ENCODE measurements at places on chromosomes 2 and 18. TPM values are rescaled to one million over a fixed set of nuclear protein-coding genes. Genes with fewer than 3 reads are reported as not detected.

DNA sequence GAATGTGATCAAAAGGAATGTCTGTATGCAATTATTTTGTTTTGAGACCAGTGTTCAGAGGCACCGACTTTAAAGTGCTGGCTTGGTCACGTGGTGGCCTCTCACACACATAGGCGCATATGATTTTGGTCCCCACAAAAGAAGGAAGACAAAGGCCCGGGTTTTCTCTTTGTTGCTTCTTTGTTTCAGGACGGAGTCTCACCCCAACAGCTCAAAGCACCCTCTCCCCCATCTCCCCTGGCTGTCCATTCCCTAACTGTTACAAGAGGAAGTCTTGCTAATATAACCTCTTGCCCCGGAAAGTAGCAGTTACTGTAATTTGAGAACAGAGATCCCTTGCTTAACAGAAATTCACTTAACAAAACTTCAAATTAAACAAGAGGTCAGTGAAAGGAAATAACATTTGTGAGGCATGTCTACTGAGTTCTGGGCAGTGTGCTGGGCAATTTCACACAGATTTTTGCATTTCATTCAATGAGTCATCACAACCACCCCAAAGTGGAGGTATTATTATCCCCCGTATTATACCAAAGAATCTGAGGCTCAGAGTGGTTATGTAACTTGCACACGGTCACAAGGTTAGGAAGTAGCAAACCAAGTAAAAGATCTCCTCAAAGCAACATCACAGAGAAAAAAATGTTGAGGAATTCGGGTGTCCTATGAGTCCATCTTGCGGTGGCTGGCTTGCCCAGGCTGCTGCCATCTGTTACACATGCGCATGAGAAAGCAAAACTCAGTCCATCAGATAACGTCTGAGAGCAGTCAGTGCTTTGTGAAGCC, 75.8 kb downstream of the SDC1 start:
- no peaks in the 10 kb centered on the region for H3K36me3 ChIP-seq
- H3K4me3 ChIP-seq = no peak overlapping the region
- no peaks in the 10 kb centered on the region for H3K27me3 ChIP-seq

GRCh38 chr2:8258406-8258805, 423.4 kb upstream of the ID2 start:
- no peaks in the 10 kb centered on the region for H3K36me3 ChIP-seq
- H3K4me3 ChIP-seq = no peak overlapping the region
- H3K4me1 ChIP-seq = no peaks in the 10 kb centered on the region
- no peaks in the 10 kb centered on the region for H3K27me3 ChIP-seq
- no peak for DNase-seq

GRCh38 chr2:189623049-189623448, 38.2 kb upstream of the ASNSD1 start:
- H3K4me3 ChIP-seq = no peak overlapping the region
- no peak for DNase-seq

DNA sequence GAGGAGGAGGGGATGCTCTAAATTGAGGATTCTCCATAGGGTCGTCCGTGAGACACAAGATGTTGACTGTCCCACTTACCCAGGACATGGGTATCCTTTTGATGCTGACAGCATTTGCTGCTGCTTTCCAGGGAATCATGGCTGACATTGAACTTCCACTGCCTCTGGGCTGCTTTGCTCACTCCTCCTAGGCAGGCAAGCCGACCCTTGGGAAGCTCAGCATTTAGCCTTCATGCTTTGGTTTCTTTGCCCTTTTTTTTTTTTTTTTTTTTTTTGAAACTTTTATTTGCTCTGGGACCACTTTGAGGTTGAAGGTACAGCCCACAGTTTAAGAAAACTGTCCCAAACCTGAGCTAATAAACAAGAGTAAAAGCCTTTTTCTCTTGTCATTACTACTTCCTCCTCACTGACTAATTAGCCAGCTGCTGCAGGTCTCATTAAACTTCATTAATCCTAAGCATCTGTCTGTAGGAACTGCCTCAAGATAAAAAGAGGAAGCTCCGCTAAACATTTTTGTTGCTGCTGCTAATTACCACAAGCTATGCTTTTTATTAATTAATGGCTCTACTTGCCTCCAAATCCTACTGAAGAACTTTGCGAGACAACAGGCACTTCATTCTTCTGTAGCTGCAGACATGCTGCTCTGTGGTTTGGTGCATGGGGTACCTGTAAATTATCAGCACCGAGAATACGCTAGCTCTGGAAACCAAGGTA, 125.4 kb downstream of the SPTBN1 start:
- no peaks in the 10 kb centered on the region for H3K27me3 ChIP-seq
- no peak for DNase-seq
- H3K36me3 ChIP-seq = no peaks in the 10 kb centered on the region
- H3K27ac ChIP-seq = no peak overlapping the region
- H3K4me1 ChIP-seq = peaks cover 78% of the 10 kb centered on the region
- H3K4me3 ChIP-seq = no peak overlapping the region

- H3K27me3 ChIP-seq = no peaks in the 10 kb centered on the region
- H3K4me1 ChIP-seq = no peaks in the 10 kb centered on the region
- no peak overlapping the region for H3K4me3 ChIP-seq
Measured at GRCh38 chr2:172081221-172082022, 3.9 kb upstream of the DLX1 start.

DNA sequence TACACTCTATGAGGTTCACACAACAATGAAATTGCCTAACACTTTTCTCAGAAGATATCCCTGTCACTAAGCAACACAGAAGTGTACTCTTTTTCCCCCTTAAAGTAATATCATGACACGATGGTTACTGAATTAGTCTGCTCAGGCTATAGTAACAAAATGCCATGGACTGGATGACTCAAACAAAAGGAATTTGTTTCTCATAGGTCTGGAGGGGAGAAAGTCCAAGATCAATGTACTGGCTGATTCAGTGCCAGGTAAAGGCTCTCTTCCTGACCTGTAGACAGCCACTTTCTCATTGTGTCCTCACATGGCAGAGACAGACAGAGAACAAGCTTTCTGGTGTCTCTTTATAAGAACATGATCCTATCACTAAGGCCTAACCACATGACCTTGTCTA, 211.9 kb downstream of the RBM43 start:
- H3K4me1 ChIP-seq = no peaks in the 10 kb centered on the region
- no peak for DNase-seq
- no peak overlapping the region for H3K4me3 ChIP-seq
- no peak overlapping the region for H3K27ac ChIP-seq
- no peaks in the 10 kb centered on the region for H3K27me3 ChIP-seq

- no peak for DNase-seq
- H3K27ac ChIP-seq = no peak within 1 kb of the TSS
- H3K4me3 ChIP-seq = peak within 1 kb of the TSS; percentile 20
- H3K4me1 ChIP-seq = peaks cover 4% of the 10 kb centered on the region
Measured at GRCh38 chr2:95025406-95026319, at the start of gene MAL. Gene MAL (plus strand): TSS chr2:95025708. CDS start chr2:95025793, 85 bp downstream.

DNA sequence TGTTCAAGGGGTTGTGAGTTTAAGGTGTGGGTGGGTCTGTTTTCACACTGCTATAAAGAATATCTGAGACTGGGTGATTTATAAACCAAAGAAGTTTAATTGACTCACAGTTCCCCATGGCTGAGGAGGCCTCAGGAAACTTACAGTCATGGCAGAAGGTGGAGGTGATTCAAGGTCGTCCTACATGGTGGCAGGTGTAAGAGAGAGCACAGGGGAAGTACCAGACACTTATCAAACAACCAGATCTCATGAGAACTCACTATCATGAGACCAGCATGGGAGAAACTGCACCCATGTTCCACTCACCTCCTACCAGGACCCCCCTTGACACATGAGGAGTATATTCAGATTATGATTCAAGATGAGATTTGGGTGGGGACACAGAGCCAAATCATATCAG, 38.0 kb downstream of the RHBDD1 start:
- no peaks in the 10 kb centered on the region for H3K4me1 ChIP-seq
- H3K36me3 ChIP-seq = no peaks in the 10 kb centered on the region
- no peak overlapping the region for H3K4me3 ChIP-seq
- DNase-seq = no peak
- H3K27me3 ChIP-seq = no peaks in the 10 kb centered on the region

- DNase-seq = no peak
- H3K27me3 ChIP-seq = no peaks in the 10 kb centered on the region
Measured at GRCh38 chr2:127681976-127682857, 6.9 kb upstream of the LIMS2 start.

DNA sequence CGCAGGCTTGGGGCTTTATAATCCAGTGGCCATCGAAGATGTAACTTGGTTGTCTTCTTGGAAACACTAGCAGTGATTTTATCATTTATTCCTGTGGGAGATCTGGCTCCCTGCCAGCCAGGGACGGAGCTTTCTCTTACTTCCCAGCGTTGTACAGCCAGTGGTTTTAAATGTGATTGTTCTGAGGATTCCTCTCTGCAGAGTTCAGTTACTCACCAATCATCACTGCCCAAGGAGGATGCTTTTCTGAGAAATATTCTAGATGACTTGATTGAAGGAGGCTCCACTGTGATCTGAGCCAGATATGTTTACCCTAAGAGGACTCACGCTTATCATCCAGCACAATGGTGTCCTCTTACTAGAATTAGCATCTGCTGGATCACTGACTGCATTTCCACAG, 744.3 kb downstream of the RNF144A start:
- no peak overlapping the region for H3K27ac ChIP-seq
- no peaks in the 10 kb centered on the region for H3K27me3 ChIP-seq
- H3K4me1 ChIP-seq = no peaks in the 10 kb centered on the region
- no peak overlapping the region for H3K4me3 ChIP-seq
- no peak for DNase-seq
- no peaks in the 10 kb centered on the region for H3K36me3 ChIP-seq

DNA sequence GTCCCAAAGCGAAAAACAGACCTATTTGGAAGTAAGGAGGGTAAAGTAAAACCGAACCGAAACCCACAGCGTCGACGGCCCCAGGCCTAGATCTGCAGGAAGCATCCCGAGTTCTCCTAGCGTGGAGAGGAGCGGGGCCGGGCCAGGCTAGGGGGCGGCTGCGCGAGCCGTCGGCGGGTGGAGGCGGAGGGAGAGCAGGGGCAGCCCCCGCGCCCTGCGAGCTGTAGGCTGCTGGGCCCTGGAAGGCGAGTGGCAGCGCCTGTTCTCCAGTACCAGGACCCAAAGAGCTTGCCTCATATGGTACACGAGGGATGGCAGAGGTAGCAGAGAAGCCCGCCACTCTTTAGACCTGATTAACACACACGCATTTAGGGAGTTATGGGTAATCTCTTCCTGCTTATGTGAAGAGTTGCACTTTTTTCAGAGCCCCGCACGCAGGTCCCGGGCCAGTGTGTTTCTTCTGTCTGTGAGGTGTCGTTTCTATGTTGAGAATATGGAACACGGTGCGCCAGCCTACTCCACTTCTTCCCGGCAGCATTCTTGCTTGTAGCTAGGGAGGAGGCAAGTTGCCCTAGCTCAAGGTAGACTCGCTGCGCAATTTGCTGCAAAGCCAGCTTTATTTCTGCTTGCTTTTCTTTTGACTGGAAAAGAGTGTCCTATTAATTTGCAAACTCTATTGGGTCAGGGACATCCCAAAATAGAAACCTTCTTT, 71.1 kb downstream of the ARHGEF33 start:
- H3K36me3 ChIP-seq = no peaks in the 10 kb centered on the region
- no peaks in the 10 kb centered on the region for H3K27me3 ChIP-seq
- no peak for DNase-seq
- H3K27ac ChIP-seq = no peak overlapping the region

DNA sequence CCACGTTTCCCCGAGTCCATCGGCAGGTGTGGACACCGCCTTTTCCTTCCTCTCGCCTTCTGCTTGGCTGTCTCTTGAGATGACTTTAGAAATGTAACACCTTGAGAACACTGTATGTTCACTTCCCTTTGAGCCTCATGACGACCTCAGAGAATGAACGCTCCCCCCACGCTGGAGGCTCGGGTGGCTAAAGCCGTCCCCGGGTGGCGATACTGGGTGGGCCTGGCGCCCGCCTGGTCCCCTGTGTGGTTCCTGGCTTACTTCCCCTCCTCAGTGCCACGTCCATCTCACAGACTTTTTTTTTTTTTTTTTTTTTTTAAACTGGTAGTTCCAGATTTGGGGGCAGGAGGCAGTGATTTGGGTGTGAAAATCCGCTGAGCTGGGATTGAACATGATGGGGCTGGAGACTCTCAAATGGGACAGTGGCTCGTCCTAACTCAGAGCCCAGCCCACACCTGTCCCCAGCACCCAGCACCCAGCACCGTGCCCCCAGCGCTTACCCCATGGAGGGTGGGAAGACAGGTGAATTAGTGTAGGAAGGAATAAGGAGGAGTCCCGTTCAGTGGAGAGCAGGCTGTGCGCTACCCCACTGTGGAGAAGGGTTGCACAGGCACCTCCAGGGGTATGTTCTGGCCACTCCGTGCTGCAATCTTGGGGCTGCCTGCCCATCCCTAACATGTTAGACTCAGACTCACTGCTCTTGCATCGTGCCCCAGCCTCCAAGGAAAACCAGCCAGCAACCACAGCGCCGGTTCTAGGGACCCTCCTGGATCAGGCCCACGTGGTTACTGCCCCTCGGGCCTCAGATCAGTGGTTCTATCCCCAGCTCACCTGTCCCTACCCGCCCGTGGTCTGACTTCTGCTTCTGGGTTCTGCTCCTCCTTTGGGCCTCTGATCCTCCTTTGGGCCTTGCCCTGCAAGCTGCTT, 174.0 kb downstream of the ASB1 start:
- no peaks in the 10 kb centered on the region for H3K27me3 ChIP-seq
- no peaks in the 10 kb centered on the region for H3K36me3 ChIP-seq
- no peak overlapping the region for H3K27ac ChIP-seq
- DNase-seq = no peak
- H3K4me1 ChIP-seq = no peaks in the 10 kb centered on the region

GRCh38 chr18:49721981-49722380, 91.4 kb downstream of the ACAA2 start:
- no peaks in the 10 kb centered on the region for H3K36me3 ChIP-seq
- DNase-seq = no peak
- H3K27ac ChIP-seq = no peak overlapping the region
- no peak overlapping the region for H3K4me3 ChIP-seq

- H3K36me3 ChIP-seq = no peaks in the 10 kb centered on the region
- H3K27ac ChIP-seq = no peak overlapping the region
- H3K27me3 ChIP-seq = no peaks in the 10 kb centered on the region
- DNase-seq = no peak
Measured at GRCh38 chr2:67898595-67898994, 164.2 kb downstream of the C1D start.

The PSMA8 gene
- not detected for polyA plus RNA-seq

The ALK gene
- 0.05 TPM for polyA plus RNA-seq

The FKBP7 gene
- polyA plus RNA-seq = 4.5 TPM

The CD226 gene
- 0.19 TPM for polyA plus RNA-seq

The TMEM182 gene
- 1.0 TPM for polyA plus RNA-seq

The PMAIP1 gene
- 0.87 TPM for polyA plus RNA-seq

The NYAP2 gene
- polyA plus RNA-seq = 0.07 TPM

The SRSF7 gene
- 119 TPM for polyA plus RNA-seq

The MYL12A gene
- polyA plus RNA-seq = 157 TPM

The MYO7B gene
- polyA plus RNA-seq = 0.80 TPM

The KLHL29 gene
- 6.6 TPM for polyA plus RNA-seq

The MDH1 gene
- polyA plus RNA-seq = 85.2 TPM
